ENCODE measurements at places on chromosomes 5 and 9.

DNA sequence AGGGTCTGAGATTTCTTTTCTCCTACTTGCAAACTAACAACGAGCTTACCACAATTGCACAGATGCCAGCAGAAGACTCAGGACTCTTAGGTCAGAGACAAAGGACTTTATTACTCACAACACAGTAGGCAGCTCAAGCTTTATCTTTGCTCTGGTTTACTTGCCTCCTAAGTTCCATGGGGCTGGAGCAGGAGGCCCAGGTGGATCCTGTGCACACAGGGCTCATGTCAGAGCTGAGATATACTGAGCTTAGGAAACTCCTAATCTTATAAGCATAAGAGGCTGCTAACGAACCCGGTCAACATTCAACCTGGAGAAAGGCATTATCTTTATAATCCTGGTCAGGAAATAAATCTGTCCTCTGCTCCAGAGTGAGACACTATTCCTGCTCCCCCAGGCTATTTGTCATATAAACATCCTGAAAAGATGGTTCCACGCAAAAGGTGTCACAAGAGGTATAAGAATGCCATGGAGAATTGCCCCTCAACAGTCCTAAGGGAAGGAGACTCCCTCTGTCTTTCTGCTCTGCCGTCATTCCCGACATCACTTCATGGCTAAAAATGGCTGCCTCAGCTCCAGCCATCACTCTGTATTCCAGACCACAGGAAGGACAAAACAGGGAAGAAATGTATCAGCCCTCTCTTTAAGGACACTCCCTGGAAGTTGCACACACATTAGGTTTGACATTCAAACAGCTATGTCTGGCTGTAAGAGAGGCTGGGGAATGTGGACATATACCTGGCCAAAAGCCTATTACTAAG, 16.2 kb downstream of the DUSP1 start:
- no peak for DNase-seq

- no peak for DNase-seq
Measured at GRCh38 chr5:172792701-172793570, 21.9 kb upstream of the DUSP1 start.

GRCh38 chr5:98110791-98111190, 662.7 kb upstream of the RGMB start:
- no peak for DNase-seq

DNA sequence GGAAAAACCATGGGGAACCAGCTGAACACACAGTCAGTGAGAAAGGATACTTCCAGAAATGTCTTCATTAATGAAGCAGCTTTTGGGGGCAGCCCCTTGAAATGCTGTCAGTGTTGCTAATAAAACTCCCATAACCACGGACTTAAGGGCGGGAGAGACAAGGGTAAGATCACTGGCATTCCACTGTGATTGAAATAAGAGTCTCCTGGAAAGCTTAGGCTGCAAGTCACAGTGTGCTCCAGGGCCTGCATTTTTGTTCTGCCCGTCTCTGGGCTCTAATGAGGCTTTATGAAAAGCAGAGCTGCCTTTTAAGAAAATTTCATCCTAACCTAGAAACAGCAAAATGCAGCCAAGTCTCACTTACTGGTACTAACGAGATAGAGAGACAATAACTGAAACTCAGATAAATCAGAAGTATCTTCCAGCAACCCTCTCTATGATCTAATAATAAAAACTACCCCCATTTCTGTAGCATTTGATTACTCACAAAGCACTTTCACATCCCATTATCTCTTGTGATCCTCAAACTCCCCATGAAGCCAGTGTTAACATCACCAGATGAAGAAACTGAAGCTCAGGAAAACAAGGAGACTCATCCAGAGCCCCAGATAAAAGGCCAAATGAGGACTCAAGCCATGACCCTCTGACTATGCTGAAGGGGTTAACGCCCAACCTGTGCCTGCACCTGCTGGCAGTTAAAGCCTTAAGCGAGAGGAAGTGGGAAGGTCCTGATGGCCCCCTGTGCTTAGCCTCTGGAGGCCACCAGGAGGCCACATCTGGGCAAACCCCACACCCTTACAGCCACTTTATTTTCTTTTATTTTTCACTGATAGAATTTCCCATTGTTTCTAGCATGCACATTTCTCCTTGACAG, 37.5 kb downstream of the SPOCK1 start:
- DNase-seq, result no peak

GRCh38 chr5:6090079-6090654, 288.2 kb downstream of the MED10 start:
- no peak for DNase-seq

GRCh38 chr5:98529321-98529720, 244.1 kb upstream of the RGMB start:
- DNase-seq, result no peak
